Esophagus muscularis mucosa (tissue), 4 donors: ENCODE measurements at places on chromosomes 16 and 17. TPM values are rescaled to one million over a fixed set of nuclear protein-coding genes. Genes with fewer than 3 reads are reported as not detected.

Gene ACBD4
- total RNA-seq, result 34.8 TPM

Gene ADAM11
- total RNA-seq, result under 0.01 TPM

Gene GCGR
- total RNA-seq, result not detected

Gene CTF1
- 15.0 TPM for total RNA-seq

Gene GNAO1
- total RNA-seq, result 2.1 TPM

Gene ABCA8
- total RNA-seq, result 61.0 TPM

Gene SLFN14
- total RNA-seq, result not detected

Gene FADS6
- total RNA-seq, result 0.33 TPM

Gene VWA3A
- total RNA-seq, result 0.17 TPM

Gene SULT1A2
- not detected for total RNA-seq

Gene PGAP6
- 42.1 TPM for total RNA-seq

Gene NUBP1
- 34.7 TPM for total RNA-seq

Gene KRTAP4-1
- not detected for total RNA-seq

Gene ABAT
- total RNA-seq, result 15.9 TPM
